ENCODE measurements at places on chromosomes 1 and 21.
A peak's percentile ranks its signal among the peaks of the same experiment; 100 is the strongest.

GRCh38 chr1:24828887-24829192 lies 83.6 kb downstream of the CLIC4 start:
- no peak for DNase-seq

GRCh38 chr21:34922479-34922878 lies 126.6 kb downstream of the RUNX1 start:
- DNase-seq = no peak

GRCh38 chr1:63742526-63742925 lies 31.3 kb upstream of the ROR1 start:
- DNase-seq = no peak

GRCh38 chr1:245776139-245776538 lies 621.4 kb downstream of the KIF26B start:
- no peak for DNase-seq

DNA sequence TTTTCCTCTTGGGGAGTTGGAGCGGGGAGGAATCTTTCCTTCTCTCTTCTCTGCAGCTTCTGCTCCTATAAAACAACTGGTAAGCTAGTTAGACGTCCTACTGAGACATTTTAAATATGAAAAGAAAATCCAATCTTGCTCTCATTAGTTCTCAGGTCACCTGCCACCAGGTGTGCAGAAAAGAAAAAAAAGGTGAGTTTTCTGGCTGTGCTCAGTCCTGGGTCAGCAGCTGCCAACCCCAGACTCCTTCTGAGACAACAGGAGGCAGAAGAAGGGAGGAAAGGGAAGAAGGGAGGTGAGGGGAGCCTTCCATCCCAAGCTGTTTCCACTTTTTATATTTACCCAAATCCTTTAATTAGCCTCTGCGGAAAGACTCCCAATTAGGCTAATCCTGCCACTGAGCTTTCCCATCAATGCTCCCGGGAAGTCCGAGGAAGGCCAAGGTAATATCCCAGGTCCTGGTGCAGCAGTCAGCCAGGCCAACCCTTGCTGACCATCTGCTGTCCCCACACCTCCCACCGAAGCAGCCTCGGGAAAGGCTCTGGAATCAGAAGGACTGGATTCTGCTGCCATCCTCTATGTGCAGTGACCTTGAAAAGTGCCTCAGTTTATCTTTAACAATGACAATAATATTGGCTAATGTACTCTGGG lies 33.4 kb downstream of the GLIS1 start:
- no peak for DNase-seq

DNA sequence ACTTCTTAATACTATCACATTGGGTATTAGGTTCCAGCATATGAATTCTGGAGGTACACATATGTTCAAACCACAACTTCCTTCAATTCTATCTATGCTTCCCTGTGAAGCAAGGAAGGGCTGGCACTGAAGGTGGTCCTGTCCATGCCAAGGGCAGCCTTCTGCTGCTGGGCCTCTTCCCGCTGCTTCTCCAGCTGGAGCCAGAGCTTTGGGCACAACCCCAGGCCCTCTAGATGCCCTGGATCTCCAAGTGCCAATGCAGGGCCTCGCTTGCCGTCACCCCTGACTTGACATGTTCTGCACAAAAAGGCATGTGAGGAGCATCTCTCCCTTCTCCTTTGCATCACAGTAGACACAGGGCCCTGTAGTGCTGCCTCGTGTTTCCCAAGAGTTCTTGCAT lies 62.6 kb downstream of the STYXL2 start:
- DNase-seq = no peak

DNA sequence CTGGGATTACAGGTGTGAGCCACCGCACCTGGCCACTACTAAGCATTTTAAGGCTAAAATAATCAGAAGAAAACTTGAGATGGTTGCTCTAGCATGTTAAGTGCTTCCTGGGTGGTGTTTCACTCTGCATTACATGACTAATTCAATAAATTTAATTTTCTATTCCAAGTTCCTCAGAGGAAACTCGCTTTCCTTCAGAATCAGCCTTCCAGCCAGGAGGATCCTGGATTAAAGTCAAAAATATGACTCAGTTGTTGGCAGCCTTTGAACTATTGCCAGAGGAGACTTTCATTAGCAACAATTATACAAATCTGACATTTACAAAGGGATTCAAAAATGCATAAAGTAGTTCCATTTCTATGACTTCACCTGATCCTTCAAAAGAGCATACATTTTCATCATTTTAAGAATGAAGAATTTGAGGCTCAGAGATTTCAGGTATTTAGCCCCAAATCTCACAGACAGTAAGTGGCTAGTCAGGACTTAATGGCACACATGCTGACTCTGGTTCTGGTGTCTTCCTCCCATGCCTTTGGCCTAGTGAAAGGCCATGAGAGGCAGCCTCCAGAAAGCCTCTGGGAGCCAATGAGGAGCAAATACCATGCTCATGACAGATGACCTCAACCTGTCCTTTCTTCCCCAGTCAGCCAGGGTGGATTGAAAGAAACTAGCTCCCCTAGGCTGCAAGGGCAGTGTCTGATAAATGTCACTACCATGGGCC lies 115.7 kb downstream of the MAP3K21 start:
- DNase-seq = no peak

DNA sequence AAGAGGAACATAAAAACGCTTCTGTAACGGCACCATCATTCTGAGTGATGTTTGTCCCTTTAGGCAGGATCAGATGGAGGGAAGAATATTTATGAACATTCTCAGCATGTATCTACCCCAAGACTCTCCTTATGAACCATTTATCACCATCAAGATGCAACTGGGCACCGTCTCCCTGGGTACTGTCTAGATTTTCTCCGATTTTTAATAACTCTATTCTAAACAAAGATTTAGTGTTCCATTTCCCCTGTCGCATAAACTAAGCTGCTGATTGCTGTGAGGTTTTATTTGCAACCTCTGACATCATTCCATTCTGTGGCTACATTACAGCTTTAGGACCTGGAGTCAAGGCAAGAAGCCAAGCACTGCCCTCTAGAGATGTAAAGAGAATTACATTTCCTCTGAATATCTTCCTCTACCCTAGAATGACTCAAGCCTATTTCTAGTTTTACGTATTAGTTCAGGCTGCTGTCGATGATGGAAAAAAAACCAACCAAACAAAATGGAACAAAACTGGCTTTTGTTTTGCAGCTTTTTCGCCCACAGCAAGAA lies 130.1 kb upstream of the MAP1LC3C start:
- DNase-seq = no peak

DNA sequence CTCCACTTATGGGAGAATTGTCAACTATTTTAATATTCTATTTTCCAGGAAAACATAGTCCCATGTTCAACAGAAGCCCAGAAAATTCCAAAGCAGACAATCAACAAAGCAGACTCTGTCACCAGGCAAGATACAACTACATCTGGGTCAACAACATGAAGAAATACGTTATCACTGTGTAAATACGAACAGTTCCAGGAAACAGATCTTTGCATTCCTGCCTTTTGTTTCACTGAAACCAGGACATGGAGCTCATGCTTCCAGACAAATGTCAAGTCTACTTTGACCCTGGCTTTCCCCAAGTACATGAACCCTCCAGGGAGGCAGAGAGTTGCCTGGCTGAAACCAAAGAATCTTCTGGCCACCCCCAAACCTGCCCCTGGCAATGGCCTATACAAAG lies 106.7 kb downstream of the SETD4 start:
- no peak for DNase-seq

DNA sequence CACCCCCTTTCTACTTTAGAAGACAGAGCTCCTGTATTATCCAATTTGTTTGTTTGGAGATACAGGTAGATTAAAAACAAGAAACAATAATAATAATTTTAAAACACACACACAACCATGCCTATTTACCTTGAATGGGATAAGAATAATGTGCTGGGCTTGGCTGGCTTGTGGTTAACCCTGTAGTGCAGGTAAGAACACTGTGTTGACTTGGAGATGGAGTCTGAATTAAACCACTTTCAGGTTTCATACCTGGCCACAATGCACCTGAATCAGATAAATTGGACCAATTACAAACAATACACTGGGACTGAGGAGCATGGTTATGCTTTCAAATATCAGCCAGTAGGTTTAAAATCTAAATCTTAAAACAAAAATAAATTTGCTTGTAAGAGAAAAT lies 60.8 kb downstream of the EYA3 start:
- DNase-seq = no peak

DNA sequence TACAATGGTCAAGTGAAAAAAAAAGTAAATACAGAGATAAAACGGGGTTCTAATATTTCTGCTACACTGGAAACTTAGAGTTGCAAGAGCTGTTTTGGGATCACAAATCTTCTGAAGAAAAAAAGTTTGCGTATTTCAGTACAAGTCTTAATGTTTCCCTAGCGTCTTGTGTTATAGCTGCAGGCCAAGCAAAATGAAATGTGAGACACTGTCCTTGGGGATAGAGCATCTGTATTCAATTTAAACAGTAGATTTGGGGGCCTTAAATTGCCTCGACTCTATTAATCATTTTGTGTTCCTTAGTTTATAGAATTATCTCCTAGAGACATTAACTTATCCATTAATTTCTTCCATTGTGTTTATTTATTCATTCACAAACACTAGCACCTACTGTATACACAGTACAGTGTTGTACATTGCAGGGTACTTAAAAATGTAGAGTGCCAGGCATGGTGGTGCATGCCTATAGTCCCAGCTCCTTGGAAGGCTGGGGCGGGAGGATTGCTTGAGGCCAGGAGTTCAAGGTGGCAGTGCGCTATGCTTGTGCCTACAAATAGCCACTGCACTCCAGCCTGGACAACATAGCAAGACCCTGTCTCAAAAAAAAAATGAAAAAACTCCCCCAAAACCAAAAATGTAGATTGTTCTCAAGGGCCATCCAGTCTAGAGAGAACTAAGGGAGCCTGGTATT lies 7.9 kb downstream of the DISC1 start:
- no peak for DNase-seq

- no peak for DNase-seq
These were observed 963 bp upstream of the CYP4B1 start for GRCh38 chr1:46797696-46798470.

- DNase-seq = no peak
These were observed 72.9 kb upstream of the SLC2A1 start for GRCh38 chr1:43031316-43032203.

GRCh38 chr1:8373581-8374241 lies 55.8 kb downstream of the SLC45A1 start:
- no peak for DNase-seq

DNA sequence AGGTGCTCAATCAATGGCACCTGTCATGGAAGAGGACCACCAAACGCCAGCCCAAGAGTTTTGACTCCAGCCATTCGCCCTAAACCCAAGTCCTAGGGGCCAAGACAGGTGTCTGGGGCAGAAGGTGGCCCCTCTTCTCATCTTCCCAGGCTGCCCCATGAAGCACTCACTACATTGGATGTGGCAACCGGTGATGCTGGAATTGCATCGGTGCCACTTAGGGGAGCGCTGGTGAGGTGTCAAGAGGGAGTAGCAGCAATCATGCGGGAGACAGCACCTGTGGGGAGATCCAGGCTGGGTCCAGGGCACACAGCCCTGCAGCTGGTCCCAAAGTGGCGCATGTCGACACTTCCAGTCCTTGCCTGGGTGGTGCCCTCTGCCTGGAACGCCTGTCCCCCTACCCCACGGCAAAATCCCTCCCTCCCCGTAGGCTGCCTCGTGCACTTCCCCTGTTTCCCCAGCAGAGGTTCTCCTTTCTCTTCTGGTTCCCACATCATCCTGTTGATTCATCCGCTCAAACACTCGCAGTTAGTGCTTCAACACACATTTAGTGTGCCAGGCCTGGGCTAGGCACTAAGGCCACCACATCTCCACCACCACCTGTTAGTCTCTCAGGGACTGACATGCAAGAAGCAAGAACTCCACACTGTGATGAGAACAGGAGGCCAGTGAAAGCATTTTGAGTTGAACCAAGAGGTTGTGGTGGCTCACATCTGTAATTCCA lies 18.5 kb downstream of the PLA2G2D start:
- no peak for DNase-seq

DNA sequence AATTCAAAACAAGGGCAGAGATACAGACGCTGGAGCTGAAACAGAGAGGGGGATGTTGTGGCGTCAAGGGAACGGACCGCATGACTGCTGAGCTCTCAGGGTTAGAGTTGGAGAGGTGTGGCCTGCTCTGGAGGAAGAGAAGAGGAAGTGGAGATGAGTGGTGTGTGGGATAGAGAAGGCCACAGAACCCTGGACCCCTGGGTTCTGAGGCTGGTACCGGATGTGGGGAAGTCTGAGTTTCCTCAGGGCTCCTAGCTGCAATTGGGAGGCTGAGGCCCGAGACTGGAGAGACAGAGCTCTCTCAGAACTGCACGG lies 1.8 kb downstream of the BCAN start:
- peak; percentile 67 for DNase-seq

- no peak for DNase-seq
These were observed 663.0 kb downstream of the AJAP1 start for GRCh38 chr1:5317391-5317790.

DNA sequence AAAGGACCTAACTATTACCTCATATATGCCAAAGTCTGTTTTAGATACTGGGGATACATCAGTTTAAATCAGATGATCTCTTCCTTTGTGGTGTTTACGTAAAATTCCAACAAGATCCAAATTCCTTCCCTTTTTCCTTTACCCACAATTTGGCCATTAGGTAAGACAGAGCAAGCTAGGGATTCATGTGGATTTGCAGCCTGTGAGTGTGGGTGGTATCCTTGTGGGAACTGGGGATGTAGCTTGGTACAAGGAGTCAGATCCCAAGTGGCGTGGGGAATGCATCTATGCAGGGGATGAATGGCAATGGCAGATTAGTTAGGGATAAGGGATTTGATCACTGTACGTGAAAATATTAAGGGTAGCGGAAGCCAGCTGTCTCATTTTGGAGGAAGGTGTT lies 9.8 kb upstream of the STRIP1 start:
- DNase-seq = no peak

DNA sequence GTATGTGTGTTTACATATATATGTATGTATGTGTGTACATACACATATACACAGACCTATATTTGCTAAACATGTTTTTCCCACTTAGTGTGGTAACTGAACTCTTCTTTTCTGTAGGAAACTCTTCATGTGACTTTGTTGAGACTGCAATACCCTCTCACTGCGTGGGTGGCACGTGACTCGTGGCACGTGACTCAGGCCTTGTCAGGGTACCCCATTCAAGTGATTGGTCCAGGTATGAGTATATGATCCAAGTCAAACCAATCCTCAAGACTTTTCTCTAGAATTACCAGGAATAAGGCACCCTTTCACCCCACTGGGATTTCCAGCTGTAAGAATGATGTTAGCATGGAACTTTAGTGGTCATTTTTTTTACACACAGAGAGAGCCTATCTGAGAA lies 149.2 kb upstream of the KCNK2 start:
- DNase-seq = no peak

Data from T-helper 1 cell (primary cell).